ENCODE measurements at places on chromosomes 12 and 14.

DNA sequence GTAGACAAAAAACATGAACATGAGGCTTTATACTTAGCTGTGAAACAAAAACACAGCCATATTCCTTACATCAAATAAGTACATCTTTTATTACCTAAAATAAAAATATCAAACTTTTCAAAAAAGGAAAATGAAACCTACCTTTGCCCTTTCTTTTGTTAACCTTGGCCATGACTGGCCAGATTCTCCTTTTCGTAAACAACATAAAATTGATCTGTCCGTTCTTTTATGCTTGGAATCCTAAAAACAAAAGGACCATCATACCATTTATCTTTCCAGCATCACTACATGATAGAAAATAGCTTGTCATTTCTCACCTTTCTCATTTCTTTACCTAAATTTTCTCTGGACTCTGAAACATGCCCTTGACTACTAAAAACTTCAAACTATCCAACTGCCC lies 16.5 kb downstream of the PTGES3 start:
- DNase-seq: no peak

- DNase-seq: no peak
Observed at GRCh38 chr14:97106166-97106565, 309.0 kb downstream of the VRK1 start.

GRCh38 chr14:68703093-68703492 lies 89.8 kb downstream of the ZFP36L1 start:
- DNase-seq: no peak

- no peak for DNase-seq
Observed at GRCh38 chr14:22460461-22461195, 128.4 kb downstream of the DAD1 start.

- DNase-seq: no peak
Observed at GRCh38 chr14:104591506-104592291, 12.1 kb downstream of the C14orf180 start.

- no peak for DNase-seq
Observed at GRCh38 chr12:38161123-38162000, 155.2 kb upstream of the ALG10B start.

DNA sequence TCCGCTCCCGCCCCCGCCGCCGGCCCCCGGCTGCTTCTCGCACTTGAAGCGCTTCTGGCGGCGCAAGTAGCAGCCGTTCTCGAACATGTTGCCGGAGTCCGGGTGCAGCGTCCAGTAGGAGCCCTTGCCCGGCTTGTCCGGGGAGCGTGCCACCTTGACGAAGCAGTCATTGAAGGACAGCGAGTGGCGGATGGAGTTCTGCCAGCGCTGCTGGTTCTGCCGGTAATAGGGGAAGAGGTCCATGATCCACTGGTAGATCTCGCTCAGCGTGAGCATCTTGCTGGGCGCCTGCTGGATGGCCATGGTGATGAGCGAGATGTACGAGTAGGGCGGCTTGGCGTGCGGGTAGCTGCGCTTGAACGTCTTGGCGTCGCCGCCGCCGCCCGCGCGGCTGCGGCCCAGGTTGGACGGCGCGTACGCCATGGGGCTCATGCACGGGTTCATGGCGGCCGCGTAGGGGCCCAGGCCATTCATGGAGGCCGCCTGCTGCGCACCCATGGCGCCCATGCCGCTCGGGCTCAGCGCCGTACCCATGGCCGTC lies 3.0 kb downstream of the FOXA1 start:
- DNase-seq: no peak

DNA sequence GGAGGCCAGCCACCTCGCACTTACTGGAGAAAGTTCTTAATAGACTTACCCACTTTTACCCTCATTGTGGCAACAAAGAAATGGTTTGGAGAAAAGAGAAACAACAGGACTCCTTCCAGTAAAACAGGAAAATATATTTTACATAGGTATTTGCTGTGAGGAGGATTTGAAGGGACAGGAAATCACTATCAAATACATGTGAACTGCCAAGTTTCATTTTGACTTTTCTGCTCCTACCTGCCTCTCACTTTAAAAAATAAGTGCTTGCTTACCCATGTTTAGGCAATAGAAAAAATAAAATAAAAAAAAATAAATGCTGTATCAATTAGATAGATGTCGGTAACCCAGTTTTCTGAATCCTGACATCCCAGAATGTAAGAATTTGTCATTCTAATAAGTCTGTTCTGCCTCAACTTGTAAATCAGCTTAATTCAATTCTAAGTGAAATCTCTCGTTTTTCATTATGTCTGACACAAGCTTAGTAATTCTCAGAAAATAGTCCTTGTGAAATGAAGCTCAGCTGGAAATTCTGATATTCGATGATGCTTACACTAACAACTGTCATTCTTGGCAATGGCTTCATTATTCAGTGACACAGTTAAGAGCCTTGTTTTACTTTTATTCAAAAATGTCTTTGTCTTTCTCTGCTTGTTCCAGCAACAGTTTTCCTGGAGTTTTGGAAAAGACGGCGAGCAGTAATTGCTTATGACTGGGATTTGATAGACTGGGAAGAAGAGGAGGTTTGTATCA lies 131.3 kb downstream of the SLC5A8 start:
- no peak for DNase-seq

DNA sequence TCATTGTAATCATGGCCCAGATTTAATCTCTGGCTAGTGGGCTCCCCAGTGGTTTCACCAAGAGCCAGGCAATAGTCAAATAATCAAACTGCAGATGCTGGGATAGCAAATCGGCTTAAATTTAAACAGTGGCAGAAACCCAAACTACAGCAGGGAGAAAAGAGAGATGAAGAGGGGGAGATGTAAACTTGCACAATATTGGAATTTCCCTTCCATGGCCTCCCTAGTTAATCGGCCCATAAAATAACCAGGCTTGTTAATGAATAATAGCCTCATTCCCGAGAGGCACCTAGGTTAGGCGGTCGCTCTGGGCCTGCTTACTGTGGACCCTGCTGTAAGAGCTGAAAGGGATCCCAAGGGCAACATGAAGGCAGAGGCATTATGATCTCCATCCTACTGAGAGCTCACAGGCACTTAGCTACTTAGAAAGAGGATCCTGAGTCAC lies 116.2 kb downstream of the NUAK1 start:
- no peak for DNase-seq

DNA sequence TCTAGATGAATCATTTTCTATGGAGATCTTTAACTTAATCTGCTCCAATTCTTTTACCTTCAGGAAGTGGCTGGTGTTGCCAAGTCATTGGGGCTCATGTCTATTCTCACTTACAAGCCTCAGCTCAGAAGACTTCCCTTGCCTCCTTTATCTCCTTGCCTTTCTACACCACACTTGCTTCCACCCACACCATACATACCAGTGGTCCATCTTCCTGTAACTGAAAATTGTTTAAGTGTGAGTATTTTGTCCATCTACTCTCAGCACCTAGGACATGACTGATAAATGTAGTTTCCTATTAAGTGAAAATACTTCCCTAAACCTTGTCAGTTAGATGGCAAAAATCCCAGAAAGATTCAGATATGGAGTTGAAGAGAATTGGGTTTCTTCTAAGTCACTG lies 199.7 kb upstream of the CPNE8 start:
- no peak for DNase-seq

DNA sequence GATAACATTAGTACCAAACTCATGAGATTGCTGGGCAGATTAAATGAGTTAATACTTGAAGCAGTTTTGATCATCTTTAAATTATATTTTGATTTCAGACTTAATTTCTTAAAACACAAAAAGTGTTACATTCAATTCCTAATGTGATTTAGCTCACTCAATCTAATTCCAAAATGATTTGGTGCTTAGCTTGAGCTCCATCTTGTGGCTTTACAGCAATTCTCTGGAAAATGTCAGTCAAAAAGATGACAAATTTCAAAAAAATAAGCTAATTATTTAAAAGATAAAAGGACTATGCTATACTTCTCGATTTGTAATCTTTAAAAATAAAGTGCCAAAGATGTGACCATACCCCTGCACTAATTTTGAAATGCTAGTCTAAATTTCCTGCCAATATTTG lies 10.1 kb downstream of the LLPH start:
- DNase-seq: no peak

DNA sequence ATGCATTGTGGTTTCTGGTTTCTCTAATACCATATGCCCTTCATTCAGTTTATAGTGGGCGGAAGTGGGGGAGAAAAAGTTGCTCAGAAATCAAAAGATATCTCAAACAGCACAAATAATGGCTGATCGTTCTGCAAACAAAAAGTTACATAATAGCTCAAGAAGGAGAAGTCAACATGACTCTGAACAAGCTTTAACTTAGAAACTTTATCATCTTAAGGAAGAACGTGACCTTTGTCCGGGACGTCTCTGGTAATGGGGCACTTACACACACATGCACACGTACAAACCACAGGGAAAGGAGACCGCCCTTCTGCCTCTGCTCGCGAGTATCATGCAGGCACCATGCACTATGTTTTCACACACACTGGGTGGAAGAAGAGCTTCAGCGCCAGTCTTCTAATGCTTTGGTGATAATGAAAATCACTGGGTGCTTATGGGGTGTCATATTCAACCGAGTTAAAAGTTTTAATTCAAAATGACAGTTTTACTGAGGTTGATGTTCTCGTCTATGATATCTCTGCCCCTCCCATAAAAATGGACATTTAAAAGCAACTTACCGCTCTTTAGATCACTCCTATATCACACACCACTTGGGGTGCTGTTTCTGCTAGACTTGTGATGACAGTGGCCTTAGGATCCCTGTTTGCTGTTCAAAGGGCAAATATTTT lies 4.7 kb downstream of the FOS start:
- DNase-seq: no peak

DNA sequence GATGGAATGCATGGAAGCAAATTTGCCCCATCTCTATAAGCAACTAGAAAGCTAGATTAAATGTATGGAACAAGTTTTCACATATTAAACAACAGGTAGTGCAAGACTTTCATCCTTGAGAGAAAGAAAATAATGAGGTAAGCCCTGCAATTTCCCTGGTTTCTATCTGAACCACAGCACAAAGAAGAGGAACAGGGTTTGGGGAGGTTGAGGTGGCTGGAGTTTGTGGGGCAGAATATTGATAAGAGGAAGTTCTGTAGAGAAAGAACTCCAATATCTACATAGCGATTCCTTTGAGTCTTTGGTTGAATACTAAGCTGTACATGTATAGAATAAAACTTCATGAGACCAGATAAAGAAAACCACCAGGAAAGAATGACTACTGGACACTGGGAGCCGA lies 96.3 kb upstream of the CCND2 start:
- no peak for DNase-seq

DNA sequence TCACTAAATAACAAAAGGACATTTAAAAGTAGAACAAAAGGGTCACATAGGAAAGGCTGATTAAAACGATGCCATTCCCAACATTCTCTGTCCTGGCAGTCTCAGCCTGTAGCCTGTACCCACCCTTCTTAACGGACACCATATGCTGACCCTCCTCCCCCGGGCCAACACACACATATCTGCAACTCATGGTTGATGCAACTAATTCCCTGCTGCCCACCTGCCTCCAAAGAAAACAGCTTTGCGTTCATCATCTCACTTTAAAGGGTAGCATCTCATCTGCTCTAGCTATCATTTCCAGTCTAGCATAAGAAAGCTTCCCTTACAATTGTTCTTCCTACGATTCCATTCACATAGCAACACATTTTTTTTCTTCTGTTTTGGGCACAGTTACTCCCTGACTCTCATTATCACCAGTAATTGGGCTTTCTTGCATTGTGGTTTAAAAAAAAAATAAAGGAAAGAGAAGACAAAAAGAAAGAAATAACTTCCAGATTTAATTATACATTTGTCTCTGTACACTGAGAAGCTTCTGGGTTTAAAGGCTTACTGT lies 92.9 kb downstream of the KCNC2 start:
- DNase-seq: no peak

DNA sequence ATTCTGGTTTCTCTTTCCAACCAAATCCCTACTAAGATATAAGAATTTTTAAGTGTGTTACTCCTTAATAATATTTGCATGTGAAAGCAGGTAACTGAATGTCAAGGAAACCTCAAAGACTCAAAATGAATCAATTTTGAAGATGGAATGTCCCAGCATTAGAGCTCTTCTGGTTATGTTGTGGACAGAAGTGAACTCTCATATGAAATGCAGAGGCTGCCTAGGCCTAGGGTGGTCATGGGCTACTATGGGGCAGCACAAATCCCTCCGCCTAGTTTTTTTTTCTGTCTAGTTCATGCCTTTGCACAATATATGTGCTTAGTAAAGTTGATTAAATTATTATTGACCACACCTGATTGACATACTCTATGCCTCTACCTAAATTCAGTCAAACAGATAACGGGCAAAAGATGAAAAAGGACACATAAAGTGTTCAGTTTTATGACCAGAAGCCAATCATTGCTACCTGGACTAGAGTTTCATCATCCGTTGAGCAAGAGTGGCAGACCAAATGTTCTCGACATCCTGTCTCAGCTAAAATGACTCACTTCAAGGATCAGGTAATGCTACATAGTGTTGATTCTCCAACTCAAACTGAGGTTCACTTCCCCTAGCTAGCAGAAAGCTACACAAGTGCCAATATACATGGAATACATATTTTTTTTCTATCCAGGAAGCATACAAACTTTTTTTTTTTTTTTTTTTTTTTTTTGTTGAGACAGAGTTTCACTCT lies 1211.4 kb downstream of the VRK1 start:
- no peak for DNase-seq

- no peak for DNase-seq
Observed at GRCh38 chr12:47155457-47156166, 75.9 kb upstream of the AMIGO2 start.

- no peak for DNase-seq
Observed at GRCh38 chr14:98633380-98633779, 638.6 kb downstream of the BCL11B start.

DNA sequence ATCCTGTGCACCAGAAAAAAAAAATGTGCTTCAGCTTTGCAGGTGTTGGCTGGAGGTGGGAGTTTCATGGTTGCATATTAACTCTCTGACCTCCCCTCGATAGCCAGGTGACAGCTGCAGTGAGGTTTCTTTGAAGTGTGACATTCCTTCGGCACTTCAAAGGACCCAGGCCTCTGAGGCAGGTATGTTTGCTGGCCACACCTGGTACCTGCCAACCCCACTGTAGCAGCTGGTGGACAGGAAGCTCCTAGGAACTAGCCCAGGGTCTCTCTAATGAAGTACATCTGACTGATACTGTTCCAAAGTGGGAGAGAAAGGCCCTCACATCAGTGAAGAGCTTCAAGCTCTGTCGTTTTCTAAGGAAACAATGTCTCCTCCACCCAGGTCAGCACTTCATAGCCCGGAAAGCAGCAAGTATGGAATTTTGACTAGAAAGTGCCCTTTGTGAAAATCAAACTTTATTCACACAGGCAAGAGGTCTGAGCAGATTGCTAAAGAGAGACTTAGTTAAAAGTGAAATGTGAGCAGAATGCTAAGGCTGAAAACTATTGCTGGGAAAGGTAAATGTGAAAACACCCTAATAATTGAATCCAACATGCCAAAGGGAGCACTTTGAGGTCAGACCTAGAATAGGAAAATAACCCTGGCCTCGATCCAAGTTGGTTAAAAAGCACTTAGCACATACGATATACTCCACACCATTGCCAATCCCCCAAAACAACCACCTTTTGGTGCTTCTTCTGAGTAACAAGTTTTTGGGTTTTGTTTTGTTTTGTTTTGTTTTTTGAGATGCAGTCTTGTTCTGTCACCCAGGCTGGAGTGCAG lies 71.3 kb downstream of the PHLDA1 start:
- DNase-seq: no peak

Data from retinal pigment epithelial cell (primary cell).